CD4-positive, alpha-beta T cell treated with Interleukin-6 for 4 hours (primary cell): ENCODE measurements at places on chromosomes 12 and 14.

GRCh38 chr14:68945190-68945584 is 33.9 kb downstream of the ACTN1 start:
- no peak for DNase-seq

GRCh38 chr14:23623962-23624361 is 12.2 kb upstream of the DHRS2 start:
- no peak for DNase-seq

DNA sequence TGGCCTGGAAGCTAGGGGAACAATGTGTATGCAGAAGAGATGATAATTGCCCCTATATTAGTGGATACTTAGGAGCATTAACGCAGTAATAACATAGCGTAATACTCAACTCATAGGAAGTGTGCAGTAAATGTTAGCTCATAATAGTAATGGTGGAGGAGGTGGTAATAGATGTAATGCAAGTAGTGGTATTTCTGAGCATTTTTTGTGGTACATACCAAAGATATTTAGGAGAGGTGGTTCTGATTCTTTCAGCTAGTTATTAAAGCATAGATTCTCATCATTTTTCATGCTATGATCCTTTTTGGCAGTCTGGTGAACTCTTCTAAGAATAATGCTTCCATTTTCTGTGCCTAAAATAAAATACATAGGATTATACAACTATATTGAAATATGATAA is 233.1 kb downstream of the PTPRO start:
- no peak for DNase-seq

- DNase-seq = no peak
Observed at GRCh38 chr12:64742416-64742815, 16.8 kb downstream of the GNS start.

- no peak for DNase-seq
Observed at GRCh38 chr14:32588448-32589320, 259.6 kb downstream of the AKAP6 start.

GRCh38 chr14:97376310-97376709 is 579.1 kb downstream of the VRK1 start:
- DNase-seq = no peak

GRCh38 chr14:105446971-105447370 is 27.3 kb downstream of the MTA1 start:
- DNase-seq = no peak

DNA sequence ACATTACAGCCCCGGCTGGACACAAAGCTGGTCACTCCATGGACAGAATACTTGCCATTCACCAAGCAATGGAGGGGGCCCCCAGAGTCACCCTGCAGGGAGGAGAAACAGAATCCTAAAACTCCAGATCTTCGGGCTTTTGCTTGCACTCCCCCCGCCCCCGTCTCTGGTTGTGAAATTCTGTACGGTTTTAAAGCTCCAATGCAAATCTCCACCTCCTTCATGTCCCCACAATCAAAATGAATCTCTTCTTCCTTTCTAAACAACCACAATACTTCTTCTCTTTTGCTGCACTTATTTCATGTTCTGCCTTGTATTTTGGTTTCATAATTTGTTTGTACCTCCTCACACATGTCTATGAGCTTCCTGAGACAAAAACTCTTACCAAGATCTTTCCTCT is 5.8 kb upstream of the BIN2 start:
- peak; percentile 42 for DNase-seq

DNA sequence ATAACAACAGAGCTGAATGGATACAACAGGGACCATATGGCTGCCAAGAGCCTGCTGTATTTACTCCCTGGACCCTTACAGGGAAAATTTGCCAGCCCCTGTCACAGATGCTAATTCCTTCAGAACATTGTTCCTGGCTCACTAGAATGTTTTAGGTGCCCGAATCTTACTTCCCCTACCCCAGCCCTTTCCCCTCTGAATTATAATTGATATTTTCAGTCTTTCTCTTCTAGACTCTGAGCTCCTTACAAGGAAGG is 235.3 kb downstream of the KSR2 start:
- no peak for DNase-seq

DNA sequence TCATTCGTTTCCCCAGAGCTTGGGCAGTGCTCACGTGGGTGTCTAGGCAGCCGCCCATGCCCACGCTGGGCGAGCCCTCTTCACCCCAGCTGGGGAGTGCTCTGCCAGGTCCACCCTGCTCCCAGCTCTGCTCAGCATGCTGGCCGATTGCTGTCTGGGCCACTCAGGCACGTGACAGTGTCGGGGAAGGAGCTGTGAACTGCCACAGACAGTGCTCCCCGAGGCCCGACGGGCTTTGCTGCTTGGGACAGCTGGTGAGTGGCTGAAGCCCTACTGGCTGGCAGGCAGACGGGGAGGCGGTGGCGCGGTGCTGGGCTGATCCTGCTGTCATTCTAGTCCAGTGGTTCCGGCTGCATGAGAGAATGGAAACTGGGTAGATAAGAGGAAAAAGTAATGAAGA is 15.8 kb downstream of the NOC4L start:
- no peak for DNase-seq

DNA sequence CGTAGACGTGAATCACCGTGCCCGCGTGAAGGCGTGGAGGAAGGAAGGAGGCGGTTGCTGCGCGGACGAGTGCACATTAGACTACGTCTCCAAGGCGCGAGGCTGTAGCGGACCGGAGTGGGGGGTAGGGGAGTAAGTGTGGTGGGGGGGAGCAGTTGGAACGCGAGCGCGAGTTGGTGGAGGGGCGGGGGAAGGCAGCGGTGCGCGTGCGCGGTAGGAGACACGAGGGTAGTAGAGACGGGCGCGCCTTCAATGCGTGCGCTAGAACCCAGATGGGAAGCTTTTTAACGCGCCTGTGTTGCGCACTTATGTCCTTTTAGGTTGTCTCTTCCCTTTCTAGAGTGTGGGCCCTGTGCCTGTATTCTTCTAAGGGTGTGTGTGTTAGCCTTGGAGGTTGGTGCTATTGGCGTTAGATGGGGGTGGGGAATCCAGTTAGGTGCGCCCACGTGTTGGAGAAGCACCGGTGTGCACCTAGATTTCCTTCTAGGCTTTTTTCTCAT is 604 bp downstream of the EIF4B start:
- peak; percentile 78 for DNase-seq

- DNase-seq = no peak
Observed at GRCh38 chr14:59085207-59085739, 103.2 kb upstream of the DAAM1 start.

DNA sequence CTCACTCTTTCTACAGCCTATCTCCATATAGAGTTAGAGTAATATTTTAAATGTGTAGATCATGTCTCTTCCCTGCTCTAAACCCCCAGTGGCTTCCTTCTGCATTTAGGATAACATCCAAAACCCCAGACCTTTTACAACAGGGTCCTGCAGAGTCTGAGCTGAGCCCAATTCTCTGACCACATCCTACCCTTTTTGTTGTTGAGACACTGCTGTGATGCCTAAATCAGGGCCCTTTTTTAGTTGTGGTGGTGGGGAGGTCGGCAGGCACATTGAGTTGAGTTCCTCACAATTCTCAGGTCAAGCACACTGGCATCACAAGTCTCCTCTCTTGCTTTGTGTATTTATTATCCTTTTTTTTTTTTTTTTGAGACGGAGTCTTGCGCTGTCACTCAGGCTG is 1.8 kb upstream of the DDX47 start:
- no peak for DNase-seq

DNA sequence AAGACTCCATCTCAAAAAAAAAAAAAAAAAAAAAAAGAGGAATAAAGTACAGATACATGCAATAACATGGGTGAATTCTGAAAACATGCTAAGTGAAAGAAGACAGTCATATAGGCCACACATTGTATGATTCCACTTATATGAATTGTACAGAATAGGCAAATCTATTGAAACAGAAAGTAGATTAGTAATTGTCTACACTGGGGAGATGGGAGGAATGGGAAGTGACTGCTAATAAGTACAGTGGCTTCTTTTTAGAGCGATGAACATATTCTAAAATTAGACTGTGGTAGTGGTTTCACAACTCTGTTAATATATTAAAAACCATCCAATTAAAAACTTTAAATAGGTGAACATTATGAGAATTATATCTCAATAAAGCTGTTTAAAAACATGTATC is 74.4 kb downstream of the ANKS1B start:
- no peak for DNase-seq

DNA sequence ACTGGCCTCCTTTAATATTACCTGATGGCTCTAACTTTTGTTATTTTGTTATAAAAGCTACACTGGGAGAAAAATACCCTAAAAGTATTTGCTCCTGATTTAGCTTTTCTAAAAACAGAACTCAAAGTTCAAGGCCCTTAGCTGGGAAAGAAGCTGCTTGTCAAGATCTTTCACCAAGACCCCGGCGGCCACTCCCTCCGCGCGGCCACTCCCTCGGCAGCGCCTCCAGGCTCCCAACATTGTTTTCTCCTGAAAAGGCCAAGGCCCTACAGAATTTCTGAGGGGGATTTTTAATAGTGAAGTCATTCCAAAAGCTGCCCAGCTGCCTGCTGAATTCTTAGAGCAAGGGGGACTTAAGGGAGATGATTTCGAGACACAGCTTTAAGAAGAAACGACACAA is 96.4 kb downstream of the NTN4 start:
- no peak for DNase-seq

- peak; percentile 56 for DNase-seq
Observed at GRCh38 chr12:57772429-57773322, at the start of gene EEF1AKMT3. TSS of gene EEF1AKMT3 (plus strand) at chr12:57772614. CDS start at chr12:57772725, 111 bp downstream.

- no peak for DNase-seq
Observed at GRCh38 chr14:68084256-68084655, 264.7 kb downstream of the RAD51B start.

DNA sequence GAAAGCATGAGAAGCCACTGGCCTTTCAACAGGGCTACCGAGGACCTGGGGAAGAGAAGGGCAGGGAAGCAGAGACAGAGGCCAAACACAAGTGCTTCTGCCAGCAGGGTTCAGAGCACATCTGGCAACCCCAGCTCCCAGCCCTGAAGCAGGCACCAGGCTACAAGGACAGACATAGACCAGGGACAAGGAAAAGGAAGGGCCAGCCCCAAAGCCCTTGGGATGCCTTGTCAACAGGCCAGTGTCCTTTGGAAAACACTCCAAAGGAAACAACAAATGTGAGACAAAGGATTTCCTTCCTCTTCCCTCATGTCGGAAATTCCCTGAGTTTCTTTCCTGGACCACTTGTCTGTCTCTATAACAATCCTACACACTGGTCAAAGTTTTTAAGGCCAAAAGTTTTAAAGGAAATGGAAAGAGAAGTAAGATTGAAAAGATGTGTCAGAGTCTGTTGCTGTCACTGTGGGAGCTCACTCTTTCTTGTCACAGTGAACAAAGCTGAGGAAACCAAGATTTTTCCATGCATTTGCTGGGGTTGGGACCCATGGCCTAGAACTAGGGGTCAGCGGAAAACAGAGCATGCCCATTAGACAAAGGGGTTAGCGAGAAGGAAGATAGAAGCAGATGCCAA is 59.4 kb downstream of the TTC9 start:
- no peak for DNase-seq

DNA sequence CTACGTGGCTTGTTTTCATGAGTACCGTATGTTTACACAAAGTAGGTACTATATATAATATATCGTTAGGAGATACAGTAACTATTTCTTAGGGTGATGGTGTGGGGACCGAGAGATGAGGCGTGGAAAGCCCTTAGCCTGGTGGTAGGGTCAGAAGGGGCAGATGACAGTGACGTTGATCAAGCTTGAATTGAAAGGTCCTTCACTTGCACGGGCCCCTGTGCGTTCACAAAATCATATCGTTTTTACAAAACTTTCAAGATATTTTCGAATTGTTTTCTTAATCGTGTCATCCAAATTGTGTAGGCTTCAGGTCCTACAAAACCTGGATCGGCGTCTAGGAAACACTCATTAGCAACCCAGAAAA is 881 bp upstream of the SOS2 start:
- DNase-seq = no peak

GRCh38 chr14:21440859-21441258 is 15.1 kb downstream of the CHD8 start:
- no peak for DNase-seq

- DNase-seq = no peak
Observed at GRCh38 chr12:58026426-58026825, 85.1 kb downstream of the ATP23 start.

DNA sequence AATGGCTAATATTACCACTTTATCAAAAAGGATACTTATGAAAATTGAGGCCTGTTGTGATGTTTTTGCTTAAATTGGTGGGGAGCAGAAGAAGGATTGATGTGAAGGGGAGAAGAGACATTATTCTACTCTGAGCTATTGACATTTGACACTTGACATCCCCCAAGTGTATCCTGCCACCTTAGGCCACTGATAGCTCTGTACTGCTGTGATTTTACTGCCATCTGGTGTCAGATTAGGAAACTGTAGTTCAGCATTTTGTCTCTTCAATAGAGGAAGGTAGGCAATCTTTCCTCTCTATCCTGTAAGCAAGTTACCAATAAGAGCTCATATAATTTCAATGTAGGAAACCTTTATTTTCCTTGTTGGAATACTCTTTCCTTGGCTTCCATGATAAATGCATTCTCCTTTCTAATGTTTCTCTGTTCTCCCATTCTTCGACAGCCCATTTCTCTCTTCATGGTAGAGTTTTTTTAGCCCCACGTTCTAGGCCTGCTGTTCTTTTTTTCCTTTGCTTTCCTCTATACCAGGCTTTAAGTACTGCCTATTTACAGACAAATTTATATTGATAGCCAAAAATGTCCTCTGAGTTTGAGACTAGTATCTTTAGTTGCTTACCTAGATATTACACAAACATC is 46.3 kb downstream of the PPHLN1 start:
- DNase-seq = peak; percentile 28
